Uterus (tissue), 4 donors: ENCODE measurements at places on chromosomes 11 and 22. TPM values are rescaled to one million over a fixed set of nuclear protein-coding genes. Genes with fewer than 3 reads are reported as not detected.

GRCh38 chr11:39412117-39412516 lies 2047.3 kb downstream of the LRRC4C start:
- H3K4me3 ChIP-seq, result no peak overlapping the region
- H3K27ac ChIP-seq, result no peak overlapping the region
- H3K36me3 ChIP-seq, result no peaks in the 10 kb centered on the region
- no peaks in the 10 kb centered on the region for H3K27me3 ChIP-seq
- no peaks in the 10 kb centered on the region for H3K4me1 ChIP-seq

DNA sequence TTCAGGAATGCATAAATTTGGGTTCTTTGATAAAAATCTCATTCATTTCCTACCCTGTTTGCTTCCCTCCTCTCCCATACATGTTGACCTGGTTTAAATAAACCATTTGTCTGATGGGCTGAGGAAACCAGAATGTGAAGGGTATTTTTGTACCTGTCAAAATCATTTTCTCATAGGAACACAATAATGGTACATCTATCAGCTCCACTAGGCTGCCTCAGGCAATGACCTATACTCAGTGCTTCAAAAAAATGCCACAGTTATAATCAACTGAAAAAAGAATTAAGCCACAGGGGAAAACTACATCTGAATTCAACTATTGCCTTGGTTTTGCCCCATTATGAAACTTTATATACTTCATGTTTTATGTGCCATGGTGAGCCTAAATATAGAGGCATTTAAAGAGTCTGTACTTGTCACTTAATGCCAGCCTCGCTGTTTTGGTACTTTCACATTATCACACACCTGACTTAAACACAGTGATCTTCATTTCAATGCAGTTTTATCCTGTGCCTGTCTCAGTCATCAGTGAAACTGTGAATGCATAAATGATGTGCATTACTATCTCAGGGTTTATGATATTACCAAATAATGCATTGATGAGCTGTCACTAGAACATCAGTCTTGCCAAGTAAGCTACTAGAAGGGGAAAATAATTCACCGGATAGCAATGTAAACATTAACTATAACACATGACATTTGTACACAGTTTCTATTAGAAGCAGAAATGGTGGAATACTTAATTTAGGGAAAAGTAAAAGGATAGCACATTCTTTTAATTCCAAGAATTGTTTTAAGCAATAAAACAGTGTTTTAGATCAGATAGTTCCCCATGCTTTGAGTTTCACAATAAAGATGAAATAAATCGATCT lies 92.7 kb downstream of the MSANTD4 start:
- H3K27me3 ChIP-seq, result no peaks in the 10 kb centered on the region
- no peak overlapping the region for H3K4me3 ChIP-seq
- H3K36me3 ChIP-seq, result no peaks in the 10 kb centered on the region
- H3K27ac ChIP-seq, result no peak overlapping the region
- no peaks in the 10 kb centered on the region for H3K4me1 ChIP-seq
- no peak for DNase-seq

DNA sequence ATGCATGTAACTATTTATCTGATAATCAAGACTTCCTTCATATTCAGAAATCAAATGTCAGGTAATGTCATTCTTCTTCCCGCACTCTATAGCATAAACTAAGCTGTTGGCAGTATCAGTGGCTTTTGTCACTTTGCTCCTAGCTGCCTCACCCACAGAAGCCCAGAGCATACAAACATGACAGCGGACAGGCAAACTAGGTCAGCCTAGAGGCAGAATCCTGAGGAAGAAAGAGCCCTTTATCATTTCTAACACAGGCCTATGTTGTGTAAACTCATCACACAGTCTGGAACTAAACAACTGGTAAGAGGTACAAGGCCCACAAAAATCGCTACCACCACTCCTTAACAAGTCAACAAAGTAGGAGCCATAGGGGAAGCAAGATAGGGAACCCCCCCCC lies 21.0 kb downstream of the GUCY1A2 start:
- no peak overlapping the region for H3K4me3 ChIP-seq
- H3K27ac ChIP-seq, result no peak overlapping the region
- no peak for DNase-seq
- H3K36me3 ChIP-seq, result no peaks in the 10 kb centered on the region
- no peaks in the 10 kb centered on the region for H3K4me1 ChIP-seq

- no peaks in the 10 kb centered on the region for H3K27me3 ChIP-seq
- no peaks in the 10 kb centered on the region for H3K36me3 ChIP-seq
- no peak overlapping the region for H3K4me3 ChIP-seq
- no peak overlapping the region for H3K27ac ChIP-seq
- no peaks in the 10 kb centered on the region for H3K4me1 ChIP-seq
- no peak for DNase-seq
Measured at GRCh38 chr11:62413060-62413696, 5.7 kb upstream of the SCGB1A1 start.

Gene CDC45
- not detected for total RNA-seq
